ENCODE measurements at places on chromosomes 5 and 9.
A peak's percentile ranks its signal among the peaks of the same experiment; 100 is the strongest.

DNA sequence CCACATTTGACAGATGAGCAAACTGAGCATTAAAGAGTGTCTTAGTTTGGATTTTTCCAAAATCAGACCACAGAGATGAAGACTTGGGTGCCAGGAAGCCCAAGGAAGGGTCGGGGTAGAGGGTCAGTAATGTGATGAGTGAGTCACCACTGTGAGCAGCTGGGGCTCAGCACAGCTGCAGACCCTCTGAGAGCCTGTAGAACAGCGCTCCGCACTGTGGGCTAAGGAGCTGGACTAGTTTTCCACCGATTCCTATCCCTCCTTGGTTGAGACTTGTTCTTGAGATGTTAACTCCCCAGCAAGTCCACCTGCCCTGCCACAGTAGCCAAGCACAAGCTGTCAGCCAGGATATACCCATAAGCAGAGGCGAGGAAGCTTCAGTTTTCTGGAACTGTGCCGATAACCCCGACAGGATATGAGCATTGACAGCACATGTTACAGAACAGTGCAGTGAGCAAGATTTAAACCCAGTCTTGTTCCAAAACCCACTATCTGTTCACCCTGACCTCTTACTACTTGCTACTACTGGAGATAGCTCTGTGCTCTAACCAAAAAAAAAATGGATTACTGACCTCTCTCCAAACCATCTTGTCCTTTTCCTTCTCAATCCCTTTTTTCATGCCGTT lies 31.8 kb downstream of the EGFLAM start:
- DNase-seq = no peak

DNA sequence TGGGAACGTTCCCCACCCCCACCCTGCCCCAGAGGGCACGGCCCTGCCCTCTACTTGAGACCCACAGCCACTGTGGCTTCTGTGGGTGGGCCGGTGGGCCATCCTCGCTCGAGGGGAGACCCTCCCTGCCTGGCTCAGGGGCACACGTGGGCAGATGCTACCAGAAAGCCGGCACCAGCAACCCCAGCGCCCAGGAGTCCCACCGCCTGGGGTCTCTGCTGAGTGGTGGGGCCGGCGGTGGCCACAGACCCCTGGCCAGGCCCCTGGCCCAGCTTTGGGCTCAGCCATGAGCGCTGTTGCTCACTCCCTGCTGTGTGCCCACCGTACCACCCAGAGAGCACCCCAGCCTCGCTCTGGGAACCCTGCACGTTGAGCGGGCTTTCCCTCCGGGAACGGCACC lies 16.5 kb upstream of the NRARP start:
- DNase-seq = no peak

GRCh38 chr9:132577119-132577518 lies 5.3 kb upstream of the BARHL1 start:
- DNase-seq = no peak

GRCh38 chr5:170078458-170078857 lies 27.2 kb upstream of the FOXI1 start:
- DNase-seq = no peak

- no peak for DNase-seq
These were observed 53.3 kb downstream of the TSTD2 start for GRCh38 chr9:97579914-97580313.

DNA sequence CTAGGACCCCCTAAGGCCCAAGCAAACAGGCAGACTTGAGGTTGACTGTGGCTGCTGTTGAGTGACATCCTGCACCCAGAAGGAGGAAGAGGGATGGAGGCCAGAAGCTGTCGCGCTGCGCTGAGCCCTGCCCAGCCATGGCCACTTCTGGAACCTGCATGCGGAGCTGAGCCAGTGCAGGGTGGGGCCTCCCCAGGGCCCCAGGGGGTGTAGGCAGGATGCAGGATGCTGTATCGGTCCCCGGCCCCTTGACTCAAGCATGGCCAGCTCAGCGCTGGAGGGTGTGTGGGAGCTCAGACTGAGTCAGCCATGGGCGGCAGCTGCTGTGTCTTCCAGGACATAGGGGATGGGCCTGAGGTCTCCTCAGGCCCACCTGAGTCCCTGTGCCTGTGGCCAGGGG lies 26.9 kb downstream of the GLT6D1 start:
- DNase-seq = no peak

DNA sequence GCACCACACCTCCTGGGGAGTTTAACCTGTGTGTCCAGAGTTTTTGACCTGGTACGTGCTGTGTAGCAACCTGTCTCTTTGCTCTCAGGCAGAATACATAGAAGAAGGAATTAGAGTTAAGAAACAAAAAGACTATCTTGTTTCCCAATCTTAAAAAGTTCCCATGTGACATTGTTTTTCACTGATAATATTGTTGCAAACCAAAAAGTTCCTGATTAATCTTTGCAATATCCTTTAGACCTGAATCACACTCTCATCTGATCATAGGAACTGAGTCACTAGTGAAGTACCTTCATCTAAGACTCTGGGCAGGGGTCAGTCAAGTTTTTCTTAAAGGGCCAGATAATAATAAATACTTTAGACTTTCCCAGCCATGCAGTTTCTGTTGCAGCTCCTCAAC lies 35.1 kb downstream of the BASP1 start:
- DNase-seq = no peak

- no peak for DNase-seq
These were observed 324.7 kb upstream of the TLE4 start for GRCh38 chr9:79247021-79247420.

DNA sequence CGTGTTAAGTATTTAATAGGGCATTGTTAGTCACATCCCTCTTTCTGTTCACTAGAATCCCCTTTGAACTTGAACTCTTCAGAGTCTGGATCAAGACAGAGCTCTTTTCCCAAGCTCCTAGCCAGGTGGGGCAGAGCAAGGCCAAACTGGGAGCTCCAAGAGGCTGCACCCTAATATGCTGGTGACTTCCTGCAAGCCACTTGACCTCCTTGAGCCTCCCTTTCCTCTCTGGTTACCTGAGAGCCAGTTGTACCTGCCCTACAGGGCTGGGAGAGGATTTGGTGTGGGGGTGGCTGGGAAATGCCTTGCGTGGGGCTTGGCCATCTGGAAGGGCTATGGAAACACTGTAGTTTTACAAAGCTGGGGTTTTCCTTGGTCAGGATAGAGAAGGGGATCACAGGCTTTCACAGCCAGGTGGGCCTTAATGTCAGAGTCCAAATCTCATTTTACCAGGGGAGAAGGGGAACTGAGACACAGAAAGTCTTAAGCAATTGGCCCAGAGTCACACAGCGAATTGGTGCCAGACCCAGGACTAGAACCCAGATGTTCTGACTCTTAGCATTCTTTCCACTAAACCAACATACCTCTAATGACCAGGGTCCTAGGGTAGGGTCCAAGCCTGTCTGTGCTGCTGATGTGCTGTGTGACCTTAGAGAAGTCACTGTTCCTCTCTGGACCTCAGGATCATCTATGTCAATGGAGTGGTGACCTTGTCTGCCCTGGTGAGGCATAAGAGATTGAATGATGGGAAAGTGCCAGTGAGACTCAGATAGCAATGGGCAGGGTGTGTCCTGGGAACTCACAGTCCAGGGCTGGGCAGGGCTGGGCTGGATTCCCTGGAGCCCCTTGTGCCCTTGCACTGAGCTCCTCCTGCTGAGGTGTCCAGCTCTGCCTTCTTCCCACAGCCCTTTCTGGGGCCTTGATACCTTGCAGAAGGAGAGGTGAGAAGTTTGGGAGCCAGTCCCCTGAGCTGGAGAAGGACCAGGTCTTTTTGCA lies 35.8 kb downstream of the GSN start:
- DNase-seq = no peak

DNA sequence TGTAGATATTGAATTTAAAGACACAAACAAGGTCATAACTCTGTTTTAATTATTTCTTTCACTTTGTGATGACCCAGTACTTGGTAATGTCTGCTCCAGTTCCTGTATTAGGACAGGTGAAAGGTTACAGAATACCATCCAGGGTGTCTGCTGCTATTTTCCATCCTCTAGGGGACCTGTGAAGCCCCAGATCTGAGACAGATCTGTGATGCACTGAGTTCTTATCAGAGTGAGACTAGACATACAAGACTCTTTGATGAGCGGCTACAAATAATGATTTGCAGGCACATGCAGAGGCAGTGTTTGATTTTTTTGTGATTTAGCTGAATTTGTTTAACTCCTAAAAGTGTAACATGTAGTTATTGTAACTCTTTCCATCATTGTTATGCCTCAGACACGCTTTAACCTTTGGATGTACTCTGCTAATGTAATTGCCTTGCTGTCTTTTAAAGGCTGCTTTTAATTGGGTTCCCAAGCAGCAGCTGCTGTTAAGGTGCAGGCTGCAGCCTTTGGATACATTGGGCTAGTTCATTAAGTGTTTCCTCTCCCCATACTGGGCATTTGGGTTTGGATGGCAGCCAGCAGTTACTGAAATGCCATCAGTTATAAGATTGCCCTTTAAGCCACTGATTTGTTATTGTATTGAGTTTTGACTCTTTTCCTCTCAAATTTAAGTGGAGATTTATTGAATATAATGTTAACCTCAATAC lies 63.3 kb downstream of the RASGRF2 start:
- no peak for DNase-seq

GRCh38 chr5:144202072-144202471 lies 31.4 kb downstream of the KCTD16 start:
- DNase-seq = no peak

GRCh38 chr5:9505225-9505624 lies 40.6 kb downstream of the SEMA5A start:
- DNase-seq = no peak

- DNase-seq = peak; percentile 24
These were observed 179.2 kb downstream of the RFK start for GRCh38 chr9:76215066-76215465.

- DNase-seq = no peak
These were observed 138.2 kb upstream of the RFX3 start for GRCh38 chr9:3664044-3664443.

DNA sequence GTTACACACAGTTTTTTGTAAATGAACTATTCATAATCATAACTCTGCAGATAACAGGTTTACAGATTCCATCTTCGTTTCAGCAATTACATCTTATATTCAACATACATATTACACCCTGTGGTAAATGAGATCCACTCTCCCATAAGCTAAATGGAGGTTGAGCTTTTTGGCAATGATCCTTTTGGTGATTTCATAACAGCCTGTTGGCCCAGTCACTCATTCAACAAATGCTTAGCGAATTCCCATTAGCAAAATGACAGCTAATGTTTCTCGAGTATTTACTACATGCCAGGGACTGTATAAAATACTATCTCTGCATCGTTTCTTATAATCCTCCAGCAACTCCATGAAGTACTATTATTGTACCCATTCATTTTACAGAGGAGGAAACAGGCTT lies 25.4 kb upstream of the AGXT2 start:
- DNase-seq = no peak

- no peak for DNase-seq
These were observed 155.5 kb downstream of the GNAQ start for GRCh38 chr9:77876091-77876490.

DNA sequence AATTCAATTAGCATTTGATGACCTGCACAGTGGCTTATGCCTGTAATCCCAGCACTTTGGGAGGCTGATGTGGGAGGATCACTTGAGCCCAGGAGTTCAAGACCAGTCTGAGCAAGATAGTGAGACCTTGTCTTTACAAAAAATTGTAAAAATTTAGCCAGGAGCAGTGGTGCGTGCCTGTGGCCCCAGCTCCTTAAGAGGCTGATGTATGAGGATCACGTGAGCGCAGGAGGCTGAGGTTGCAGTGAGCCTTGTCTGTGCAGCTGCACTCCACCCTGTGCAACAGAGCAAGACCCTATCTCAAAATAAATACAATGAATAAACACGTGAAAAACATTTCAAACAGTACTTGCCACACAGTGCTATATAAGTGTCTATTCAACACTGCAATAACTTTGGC lies 4.2 kb downstream of the ABCA1 start:
- no peak for DNase-seq

DNA sequence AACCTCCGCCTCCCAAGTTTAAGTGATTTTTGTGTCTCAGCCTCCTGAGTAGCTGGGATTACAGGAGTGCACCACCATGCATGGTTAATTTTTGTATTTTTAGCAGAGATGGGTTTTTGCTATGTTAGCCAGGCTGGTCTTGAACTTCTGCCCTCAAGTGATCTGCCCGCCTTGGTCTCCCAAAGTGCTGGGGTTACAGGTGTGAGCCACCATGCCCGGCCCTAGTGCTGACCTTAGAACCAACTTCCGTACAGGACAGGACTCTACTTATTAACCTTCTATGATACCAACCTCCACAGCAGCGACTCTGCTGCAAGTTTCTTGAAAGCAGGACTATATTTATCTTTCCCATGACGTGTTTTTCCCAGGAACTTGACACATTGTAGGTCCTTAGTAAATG lies 176.9 kb downstream of the RGS3 start:
- no peak for DNase-seq

GRCh38 chr5:23466401-23466912 lies 41.0 kb upstream of the PRDM9 start:
- no peak for DNase-seq

DNA sequence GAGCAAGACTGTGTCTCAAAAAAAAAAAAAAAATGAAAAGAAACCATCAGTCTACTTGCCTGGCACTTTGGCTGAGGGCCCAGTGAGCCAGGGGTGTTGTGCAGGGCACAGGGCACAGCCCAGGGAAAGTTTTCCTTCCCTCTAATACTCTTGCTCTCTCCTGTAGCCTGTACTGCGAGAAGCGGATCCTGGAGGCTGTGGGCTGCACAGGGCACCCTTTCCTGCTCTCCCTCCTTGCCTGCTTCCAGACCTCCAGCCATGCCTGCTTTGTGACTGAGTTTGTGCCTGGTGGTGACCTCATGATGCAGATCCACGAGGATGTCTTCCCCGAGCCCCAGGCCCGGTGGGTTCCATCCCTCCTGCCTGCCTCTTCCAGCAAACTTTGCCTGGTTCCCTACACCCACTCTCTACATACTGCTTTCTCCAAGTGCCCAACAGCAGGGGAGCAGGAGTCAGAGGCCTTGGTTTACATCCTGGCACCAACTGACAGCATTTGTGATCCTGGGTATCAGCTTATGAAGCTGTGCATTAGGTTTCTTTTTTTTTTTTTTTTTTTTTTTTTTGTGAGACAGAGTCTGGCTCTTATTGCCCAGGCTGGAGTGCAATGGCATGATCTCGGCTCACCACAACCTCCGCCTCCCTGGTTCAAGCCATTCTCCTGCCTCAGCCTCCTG lies 7.2 kb downstream of the ZDHHC12 start:
- DNase-seq = no peak

DNA sequence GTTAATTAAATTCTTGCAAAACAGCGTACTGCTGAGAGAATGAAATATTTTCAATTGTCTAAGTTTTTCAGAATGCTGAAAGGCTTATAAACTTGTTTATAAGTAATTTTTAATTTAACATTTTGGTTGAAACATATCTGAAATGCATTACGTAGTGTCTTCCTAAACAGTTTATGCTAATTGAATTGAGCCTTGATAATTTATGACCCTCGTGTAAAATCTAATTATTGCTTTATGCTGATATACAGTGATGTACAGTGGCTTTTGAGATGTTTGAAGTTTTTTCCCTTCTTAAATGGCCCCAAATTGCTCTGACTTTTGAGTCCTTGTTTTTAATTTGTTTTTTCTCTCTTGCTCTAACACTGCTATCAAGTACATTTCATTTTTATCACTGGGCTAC lies 262.7 kb downstream of the FBXL7 start:
- no peak for DNase-seq

- DNase-seq = no peak
These were observed 127.6 kb downstream of the TMEM174 start for GRCh38 chr5:73300337-73301207.

Data from AG04449 (cell line).